ENCODE measurements at places on chromosomes 4 and X.
A peak's percentile ranks its signal among the peaks of the same experiment; 100 is the strongest.

GRCh38 chrX:29143356-29143755 is 556.1 kb downstream of the IL1RAPL1 start:
- DNase-seq, result no peak

DNA sequence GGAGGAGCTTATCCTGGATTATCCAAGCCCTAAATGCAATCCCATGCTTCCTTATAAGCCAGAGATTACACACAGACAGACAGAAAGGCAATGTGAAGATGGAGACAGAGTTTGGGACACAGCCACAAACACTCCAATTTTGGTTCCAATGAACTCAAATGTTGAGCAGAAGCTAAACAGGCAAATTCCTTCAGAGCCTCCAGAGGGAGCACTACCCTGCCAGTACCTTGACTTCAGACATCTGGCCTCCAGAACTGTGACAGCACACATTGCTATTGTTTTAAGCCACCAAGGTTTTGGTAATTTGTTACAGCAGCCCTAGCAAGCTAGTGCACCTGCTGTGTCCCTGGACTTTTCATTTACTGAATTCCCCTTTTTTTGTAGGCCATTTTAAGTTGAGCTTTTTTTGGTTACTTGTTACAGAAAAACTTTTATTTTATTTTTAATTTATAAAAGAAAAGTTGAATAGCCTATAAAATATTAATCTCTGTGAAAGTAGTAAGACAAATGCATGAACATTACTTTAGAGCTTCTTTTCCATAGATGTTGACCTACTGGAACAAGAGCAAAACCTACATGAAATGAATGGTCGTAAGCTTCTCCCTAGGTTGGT is 33.4 kb upstream of the SRD5A3 start:
- peak; percentile 8 for DNase-seq

DNA sequence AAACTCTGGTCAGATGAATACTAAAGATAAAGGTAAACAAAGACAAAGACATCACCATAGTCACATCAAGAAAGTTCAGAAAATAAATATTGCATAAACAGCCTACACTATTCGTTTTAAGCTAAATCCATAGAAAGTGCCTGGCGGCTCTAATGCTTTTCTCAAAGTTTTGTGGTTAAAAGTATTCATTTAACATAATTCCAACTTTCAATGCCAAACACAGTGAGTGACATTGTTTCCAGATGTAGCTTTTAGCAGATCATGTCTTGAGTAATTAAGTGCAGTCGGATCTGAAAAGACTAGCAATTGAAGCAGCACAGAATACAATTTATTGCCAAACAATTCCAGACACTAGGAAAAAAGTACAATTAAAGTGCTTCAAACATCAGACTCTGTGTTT is 287.1 kb upstream of the ADGRL3 start:
- DNase-seq, result no peak

DNA sequence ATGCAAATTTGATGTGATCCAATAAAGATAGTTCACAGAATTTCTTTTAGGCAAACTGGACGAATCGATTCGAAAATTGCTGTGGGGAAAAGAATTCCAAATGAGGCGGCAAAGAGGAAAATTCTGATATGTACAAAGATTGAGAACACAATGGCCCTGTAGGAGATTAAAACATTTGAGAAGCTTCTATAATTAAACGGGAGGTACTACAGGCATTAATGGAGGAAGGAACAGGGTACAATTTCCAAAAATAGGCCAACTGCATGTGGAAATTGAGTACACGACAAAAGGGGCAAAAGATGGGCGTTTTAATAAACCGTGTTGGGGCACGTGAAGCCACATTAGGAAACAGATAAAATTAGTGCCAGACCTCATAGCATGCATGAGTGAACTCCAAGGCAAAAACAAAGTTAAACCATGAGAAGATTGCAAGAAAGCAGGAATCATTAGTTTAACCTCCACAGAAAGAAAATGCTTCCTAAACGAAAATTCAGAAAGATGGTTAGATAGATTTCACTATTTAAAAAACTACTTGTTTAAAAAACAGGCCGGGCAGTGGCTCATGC is 68.4 kb downstream of the DHRSX start:
- no peak for DNase-seq

DNA sequence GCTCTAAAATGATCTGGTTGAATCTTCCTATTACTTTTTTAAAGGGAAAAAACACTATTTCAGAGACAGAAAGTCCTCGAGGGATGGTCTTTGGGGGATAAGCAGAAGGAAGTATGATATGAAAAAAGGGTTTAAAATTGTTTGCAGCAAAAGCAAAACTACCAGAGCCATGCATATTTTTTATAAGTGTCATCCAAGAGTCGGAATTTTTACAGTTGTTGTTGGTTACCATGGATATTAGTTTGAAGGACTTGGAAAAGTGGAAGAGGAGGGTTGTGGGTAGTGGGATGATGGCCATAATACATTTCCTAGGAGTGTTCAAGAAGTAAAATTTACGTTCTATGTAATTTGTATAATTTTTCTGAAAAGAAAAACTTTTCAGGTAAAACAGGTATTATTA is 134.4 kb downstream of the PCDH7 start:
- DNase-seq, result no peak

- no peak for DNase-seq
These were observed 170.9 kb downstream of the FRMPD4 start for GRCh38 chrX:12309040-12309743.

- no peak for DNase-seq
These were observed 91.4 kb downstream of the KLHL13 start for GRCh38 chrX:118025226-118025625.

All from KG1 (cell line).